HCEC 1CT (cell line): ENCODE measurements at places on chromosomes 7 and 10.

GRCh38 chr10:79223091-79224048 is 123.9 kb upstream of the PPIF start:
- DNase-seq: no peak

GRCh38 chr10:18650404-18650997 is 886 bp downstream of the NSUN6 start:
- DNase-seq: no peak

GRCh38 chr10:50988792-50989191 is 85.5 kb upstream of the PRKG1 start:
- peak; percentile 62 for DNase-seq

- DNase-seq: peak; percentile 88
These were observed 14.0 kb upstream of the RALA start for GRCh38 chr7:39609113-39609934.
